ENCODE measurements at places on chromosomes 13 and 19.

DNA sequence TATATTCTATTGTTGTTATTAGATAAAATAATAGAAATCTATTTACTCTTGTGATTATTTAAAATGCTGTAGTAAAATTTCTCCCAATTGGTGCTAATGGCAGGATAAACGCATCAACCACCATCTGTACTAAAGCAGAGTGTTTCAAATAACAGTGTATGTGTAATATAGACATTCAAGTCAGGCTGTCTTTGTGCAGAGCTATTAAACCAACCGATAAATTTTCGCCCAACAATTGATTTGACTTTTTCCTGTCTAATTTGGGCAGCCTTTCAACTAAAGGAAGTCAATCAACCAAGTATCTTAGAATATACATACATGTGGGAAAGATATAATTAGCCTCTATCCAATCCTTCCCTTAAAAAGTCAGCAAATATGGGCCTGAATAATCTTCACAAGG, 5.8 kb downstream of the AMER2 start:
- ATAC-seq, result no peak

- ATAC-seq, result no peak
Measured at GRCh38 chr13:46490129-46490528, 62.8 kb upstream of the LRCH1 start.

DNA sequence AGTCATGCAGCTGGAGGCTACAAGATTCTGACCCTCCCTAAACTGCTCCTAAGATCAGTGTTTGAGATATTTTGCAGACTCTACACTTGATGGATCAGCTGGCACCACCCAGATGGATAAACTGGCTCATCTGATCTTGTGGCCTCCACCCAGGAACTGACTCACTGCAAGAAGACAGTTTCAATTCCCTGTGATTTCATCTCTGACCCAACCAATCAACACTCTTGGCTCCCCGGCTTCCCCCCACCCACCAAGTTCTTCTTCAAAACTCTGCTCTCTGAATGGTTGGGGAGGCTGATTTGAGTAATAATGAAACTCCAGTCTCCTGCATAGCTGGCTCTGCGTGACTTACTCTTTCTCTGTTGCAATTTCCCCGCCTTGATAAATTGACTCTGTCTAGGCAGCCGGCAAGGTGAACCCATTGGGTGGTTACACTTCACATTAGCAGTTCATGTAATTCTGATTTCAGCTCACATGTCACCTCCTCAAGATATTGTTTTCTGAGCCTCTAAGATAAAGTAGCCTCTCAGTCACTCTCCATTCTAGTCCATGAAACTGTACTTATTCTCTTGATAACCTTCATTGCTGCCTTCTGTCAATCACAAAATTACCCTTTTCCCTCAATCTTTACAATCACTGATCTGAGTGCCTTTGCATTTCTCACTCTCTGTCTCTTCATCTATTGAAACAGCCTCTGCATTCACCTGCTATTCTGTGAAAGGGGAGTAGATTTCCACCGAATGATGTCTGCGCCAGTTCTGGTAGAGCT, 9.9 kb upstream of the FPR3 start:
- peak; percentile 99 for ATAC-seq

DNA sequence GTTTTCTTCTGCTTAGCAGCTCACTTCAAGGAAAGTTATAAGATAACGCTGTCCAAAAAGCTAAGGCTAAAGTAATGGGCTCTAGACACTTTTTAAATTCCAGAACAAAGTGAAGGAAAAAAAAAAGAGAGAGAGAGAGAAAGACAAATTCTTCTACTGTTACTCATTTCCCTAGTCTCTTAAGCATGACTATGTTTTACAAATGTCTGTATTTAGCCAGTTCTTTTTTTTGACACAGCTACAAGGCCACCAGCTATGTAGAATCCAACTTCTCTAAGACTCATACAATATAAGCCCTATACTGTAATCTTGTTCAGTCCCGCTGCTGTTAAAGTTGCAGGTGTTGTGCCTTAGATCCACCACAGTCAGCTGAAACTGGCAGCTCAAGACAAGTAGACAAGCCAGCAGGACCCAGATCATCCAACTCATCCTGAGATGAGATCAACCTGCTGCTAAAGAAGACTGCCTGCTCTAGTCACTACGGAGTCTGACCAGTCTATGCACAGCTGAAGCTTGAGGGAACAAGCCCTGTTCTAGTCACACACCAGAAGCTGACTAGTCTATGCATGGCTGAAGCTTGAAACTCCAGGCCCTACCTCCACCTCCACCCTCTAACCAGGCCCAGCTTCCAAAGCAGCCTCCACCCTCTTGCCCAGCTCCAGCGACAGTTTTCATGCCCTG, 10.3 kb upstream of the ZNF83 start:
- ATAC-seq, result no peak

GRCh38 chr13:61765181-61765742, 349.6 kb upstream of the PCDH20 start:
- no peak for ATAC-seq

DNA sequence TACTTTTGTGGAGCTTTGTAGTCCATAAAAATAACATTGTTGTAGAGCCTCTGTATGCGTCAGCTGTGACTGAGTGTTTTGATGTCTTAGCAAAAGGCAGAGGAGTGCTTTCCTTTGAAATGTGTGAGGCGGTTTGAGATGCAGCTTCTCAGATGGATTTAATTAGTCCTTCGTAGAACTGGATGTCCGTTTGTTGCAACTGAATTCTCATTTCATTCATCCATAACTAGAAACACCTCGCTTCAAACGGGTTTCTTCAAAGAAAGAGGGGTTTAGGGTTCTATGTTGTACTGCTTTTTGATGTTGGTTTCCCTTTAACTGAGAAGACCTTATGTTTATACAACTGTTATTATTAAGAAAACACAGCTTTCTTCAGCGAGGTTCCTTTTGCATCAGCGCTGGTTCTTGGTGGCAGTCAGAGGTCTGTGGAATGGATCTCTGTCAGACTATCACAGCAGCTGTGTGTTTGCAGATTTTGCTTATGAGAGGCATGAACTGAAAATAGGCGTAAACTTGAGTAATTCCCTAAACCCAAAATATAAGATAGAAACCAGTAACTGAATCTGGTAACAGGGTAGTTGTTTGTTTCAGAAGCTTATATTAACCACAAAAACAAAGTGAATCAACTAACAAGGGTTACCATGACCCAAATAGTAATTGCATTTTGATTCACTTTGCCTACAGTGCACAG, 194.4 kb downstream of the GGACT start:
- ATAC-seq, result no peak

DNA sequence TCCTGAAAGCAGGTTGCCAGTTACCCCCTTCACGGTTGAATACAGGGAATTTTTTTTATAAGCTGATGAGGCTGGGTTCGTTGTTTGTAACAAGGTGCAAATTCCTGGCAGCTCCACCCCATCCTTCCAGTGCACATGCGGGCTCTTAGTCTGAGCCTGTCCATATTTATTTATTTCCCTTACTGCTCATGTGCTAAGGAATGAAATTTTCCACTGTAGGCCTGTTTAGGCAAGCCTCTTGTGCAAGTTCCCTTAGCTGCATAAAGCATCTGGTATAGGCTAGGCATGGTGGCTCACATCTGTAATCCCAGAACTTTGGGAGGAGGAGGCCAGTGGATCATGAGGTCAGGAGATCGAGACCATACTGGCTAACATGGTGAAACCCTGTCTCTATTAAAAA, 560.9 kb upstream of the PCDH9 start:
- no peak for ATAC-seq

GRCh38 chr19:35451338-35452096, 3.5 kb downstream of the FFAR2 start:
- ATAC-seq, result no peak

GRCh38 chr19:5137571-5138124, 168.7 kb downstream of the KDM4B start:
- no peak for ATAC-seq

- no peak for ATAC-seq
Measured at GRCh38 chr19:40155749-40156265, 35.4 kb upstream of the MAP3K10 start.

DNA sequence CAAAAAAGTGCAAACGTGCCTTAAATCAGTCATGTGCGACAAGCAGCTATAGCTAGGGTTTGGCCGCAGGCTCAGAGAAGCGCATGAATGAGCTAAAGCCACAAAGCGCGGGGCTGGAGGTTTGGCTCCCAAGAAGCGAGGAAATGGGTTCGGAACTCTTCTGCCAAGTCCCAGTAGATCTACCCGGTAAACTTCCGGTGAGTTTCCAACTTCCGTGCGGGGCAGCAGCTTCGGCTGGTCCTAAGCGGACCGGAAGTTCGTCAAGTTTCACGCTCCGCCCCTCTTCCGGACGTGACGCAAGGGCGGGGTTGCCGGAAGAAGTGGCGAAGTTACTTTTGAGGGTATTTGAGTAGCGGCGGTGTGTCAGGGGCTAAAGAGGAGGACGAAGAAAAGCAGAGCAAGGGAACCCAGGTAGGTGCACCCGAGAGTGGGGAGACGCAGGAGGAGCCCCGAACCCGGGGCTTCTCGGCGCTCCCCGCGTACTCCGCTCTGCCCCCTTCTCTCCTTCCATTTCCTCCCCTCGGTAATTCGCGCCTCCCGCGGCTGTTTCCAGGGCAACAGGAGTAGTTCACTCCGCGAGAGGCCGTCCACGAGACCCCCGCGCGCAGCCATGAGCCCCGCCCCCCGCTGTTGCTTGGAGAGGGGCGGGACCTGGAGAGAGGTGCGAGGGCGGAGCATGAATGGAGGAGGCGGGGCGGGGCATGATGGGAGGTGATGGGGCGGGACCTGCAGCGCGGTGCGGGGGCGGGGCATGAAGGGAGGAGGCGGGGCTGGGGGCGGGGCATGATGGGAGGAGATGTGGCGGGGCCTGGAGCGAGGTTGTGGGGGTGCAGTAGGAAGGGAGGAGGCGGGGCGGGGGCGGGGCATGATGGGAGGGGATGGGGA, at the start of gene NR1H2:
Gene NR1H2, plus strand, starts transcription at position 292 of the 885 bp plus-strand sequence. CDS start 1,149 bp downstream, outside the sequence.
- ATAC-seq, result peak; percentile 89

- ATAC-seq, result no peak
Measured at GRCh38 chr13:84574851-84575250, 692.6 kb upstream of the SLITRK1 start.

All from motor neuron (in vitro differentiated cells).